HCT116 (cell line): ENCODE measurements at places on chromosomes 16 and 17. TPM values are rescaled to one million over a fixed set of nuclear protein-coding genes. Genes with fewer than 3 reads are reported as not detected.
A peak's percentile ranks its signal among the peaks of the same experiment; 100 is the strongest.

CTNS gene
- 7.9 TPM for total RNA-seq

CDH8 gene
- total RNA-seq = 2.5 TPM

DNA sequence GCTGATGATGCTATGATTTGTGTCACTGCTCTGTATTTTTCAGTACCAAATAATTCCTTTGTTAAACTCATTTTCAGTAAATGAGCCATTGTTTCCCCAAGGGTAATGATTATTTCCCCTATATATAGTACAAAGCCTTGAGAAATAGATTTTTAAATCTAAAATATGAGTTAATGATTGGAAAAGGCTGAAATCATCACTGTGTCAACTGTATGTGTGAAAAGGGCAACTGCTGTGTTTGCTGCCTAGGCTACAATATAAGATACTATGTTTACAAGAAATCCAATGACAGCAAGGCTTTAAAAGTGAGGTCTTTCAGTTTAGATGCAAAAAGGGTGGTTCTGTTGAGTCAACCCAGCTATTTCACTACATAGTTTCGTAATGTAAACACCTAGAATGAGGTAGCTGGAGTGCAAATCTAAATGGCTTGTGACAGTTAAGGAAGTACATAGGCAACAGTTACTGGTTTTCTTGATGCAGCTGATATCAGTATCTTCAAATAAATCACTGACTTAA lies 15.3 kb downstream of the NLK start:
- H3K27ac ChIP-seq = no peak overlapping the region

DNA sequence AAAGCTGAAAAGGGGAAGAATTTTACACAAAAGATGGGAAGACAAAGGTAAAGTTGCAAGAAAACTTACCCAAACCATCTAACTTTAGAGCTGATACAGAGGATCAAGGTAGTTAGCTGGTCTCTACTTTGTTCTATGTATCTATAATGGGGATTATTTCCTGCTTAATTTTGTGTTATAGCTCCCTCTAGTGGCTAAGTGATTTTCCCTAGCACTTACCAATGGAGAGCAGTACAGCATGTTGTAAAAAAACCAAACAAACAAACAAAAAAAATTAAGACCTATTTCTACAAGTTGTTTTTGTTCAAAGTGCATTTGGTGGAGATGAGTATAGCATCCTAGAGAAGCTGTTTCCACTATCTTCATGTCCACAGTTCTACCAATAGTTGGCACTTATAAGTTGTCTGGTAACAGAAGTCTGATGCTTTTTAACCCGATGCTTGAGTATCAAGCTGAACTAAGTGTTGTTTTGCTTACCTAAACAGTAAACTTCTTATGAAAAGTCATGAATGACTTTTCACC lies 7.5 kb downstream of the SRSF1 start:
- H3K27ac ChIP-seq = no peak overlapping the region; the same call in 1 of the 2 replicates
- peak; percentile 80 for DNase-seq
- H3K4me3 ChIP-seq = no peak overlapping the region
- H3K4me1 ChIP-seq = peaks cover 57% of the 10 kb centered on the region
- H3K27me3 ChIP-seq = no peaks in the 10 kb centered on the region

DNA sequence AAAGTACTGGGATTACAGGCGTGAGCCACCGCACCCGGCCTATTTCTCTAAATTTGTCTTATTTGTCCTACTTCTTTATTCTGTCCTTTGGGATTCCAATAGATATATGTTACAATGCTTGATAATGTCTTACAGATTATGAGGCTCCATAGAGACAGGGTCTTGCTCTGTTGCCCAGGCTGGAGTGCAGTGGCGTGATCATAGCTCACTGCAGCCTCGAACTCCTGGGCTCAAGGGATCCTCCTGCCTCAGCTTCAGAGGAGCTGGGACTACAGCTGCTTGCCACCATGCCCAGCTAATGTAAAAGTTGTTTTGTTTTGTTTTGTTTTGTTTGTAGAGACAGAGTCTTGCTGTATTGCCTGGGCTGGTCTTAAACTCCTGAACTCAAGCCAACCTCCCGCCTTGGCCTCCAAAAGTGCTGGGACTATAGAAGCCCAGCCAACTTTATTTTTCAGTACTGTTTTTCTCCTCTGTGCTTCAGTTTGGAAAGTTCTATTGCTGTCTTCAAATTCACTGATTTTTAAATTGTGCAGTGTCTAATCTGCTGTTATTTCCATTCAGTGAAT lies 10.3 kb downstream of the ANKRD13B start:
- no peak overlapping the region for H3K4me3 ChIP-seq
- DNase-seq = no peak
- no peaks in the 10 kb centered on the region for H3K36me3 ChIP-seq
- H3K27me3 ChIP-seq = no peaks in the 10 kb centered on the region
- no peak overlapping the region for H3K27ac ChIP-seq

- no peak overlapping the region for H3K27ac ChIP-seq
- H3K4me1 ChIP-seq = no peaks in the 10 kb centered on the region; the same call in 1 of the 2 replicates
- peaks cover 8% of the 10 kb centered on the region; the same call in 1 of the 2 replicates for H3K36me3 ChIP-seq
- no peaks in the 10 kb centered on the region for H3K27me3 ChIP-seq
- H3K4me3 ChIP-seq = no peak overlapping the region
- no peak for DNase-seq
Measured at GRCh38 chr17:74795327-74796020, 19.3 kb upstream of the NAT9 start.

GRCh38 chr17:51595826-51596398 lies 335.6 kb downstream of the UTP18 start:
- H3K4me3 ChIP-seq = no peak overlapping the region
- no peaks in the 10 kb centered on the region for H3K36me3 ChIP-seq
- H3K27ac ChIP-seq = no peak overlapping the region
- no peaks in the 10 kb centered on the region for H3K4me1 ChIP-seq

- H3K4me3 ChIP-seq = no peak overlapping the region
- peaks cover 3% of the 10 kb centered on the region; the same call in 1 of the 2 replicates for H3K4me1 ChIP-seq
- no peak for DNase-seq
Measured at GRCh38 chr17:57135026-57135788, 50.2 kb downstream of the AKAP1 start.

GRCh38 chr17:40020146-40020545 lies 4.9 kb downstream of the CSF3 start:
- peaks cover 6% of the 10 kb centered on the region for H3K36me3 ChIP-seq
- H3K4me1 ChIP-seq = peaks cover 11% of the 10 kb centered on the region; the same call in 1 of the 2 replicates
- H3K4me3 ChIP-seq = no peak overlapping the region
- no peaks in the 10 kb centered on the region for H3K27me3 ChIP-seq

OTOP3 gene
- total RNA-seq = not detected

DNA sequence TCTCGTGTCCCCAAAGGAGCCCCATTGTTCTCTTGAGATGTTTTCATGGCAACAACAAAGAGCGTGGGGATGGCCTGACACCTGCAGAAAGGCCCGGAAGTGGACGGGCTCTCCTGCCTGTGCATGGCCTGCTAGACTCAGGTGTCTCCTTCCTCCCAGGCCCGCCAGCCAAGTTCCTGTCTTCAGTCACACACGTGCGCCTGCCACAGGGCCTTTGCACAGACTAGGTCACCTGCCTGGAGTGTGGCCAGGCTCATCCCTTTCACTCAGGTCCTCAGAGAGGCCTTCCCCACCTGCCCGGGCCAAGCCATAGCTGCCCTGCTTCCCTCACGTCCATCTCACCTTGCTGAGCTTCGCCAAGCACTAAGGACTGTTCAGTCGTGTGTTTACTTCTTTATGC lies 300.9 kb downstream of the FOXL1 start:
- H3K4me3 ChIP-seq = no peak overlapping the region
- DNase-seq = no peak
- peaks cover 41% of the 10 kb centered on the region for H3K27me3 ChIP-seq
- H3K27ac ChIP-seq = no peak overlapping the region
- no peaks in the 10 kb centered on the region for H3K36me3 ChIP-seq
- no peaks in the 10 kb centered on the region for H3K4me1 ChIP-seq

- no peak overlapping the region for H3K4me3 ChIP-seq
- H3K36me3 ChIP-seq = no peaks in the 10 kb centered on the region
- peaks cover 14% of the 10 kb centered on the region for H3K4me1 ChIP-seq
- H3K27ac ChIP-seq = no peak overlapping the region
- no peak for DNase-seq
Measured at GRCh38 chr17:64006361-64007088, 8.4 kb downstream of the PRR29 start.

- H3K4me3 ChIP-seq = no peak overlapping the region
- no peak overlapping the region for H3K27ac ChIP-seq
- no peaks in the 10 kb centered on the region for H3K27me3 ChIP-seq
- no peaks in the 10 kb centered on the region for H3K36me3 ChIP-seq
- no peak for DNase-seq
Measured at GRCh38 chr16:27427538-27427937, 25.6 kb downstream of the IL21R start.

ICAM2 gene
- total RNA-seq = 0.61 TPM

CA4 gene
- total RNA-seq = 0.20 TPM

- no peaks in the 10 kb centered on the region for H3K36me3 ChIP-seq
- H3K27me3 ChIP-seq = no peaks in the 10 kb centered on the region
- no peak overlapping the region for H3K27ac ChIP-seq
- no peak overlapping the region for H3K4me3 ChIP-seq
Measured at GRCh38 chr16:55555436-55555835, 11.0 kb upstream of the CAPNS2 start.

PRSS21 gene
- total RNA-seq = 0.39 TPM

- no peaks in the 10 kb centered on the region for H3K27me3 ChIP-seq
- peak overlapping the region; percentile 34; the same call in 1 of the 2 replicates for H3K27ac ChIP-seq
- DNase-seq = no peak
- H3K4me1 ChIP-seq = peaks cover 100% of the 10 kb centered on the region
- no peak overlapping the region for H3K4me3 ChIP-seq
- H3K36me3 ChIP-seq = peaks cover 26% of the 10 kb centered on the region
Measured at GRCh38 chr17:75703591-75703990, 17.7 kb upstream of the ITGB4 start.

- H3K4me3 ChIP-seq = no peak overlapping the region
- H3K27ac ChIP-seq = no peak overlapping the region
- H3K27me3 ChIP-seq = no peaks in the 10 kb centered on the region
- DNase-seq = no peak
- H3K4me1 ChIP-seq = peaks cover 34% of the 10 kb centered on the region
- peaks cover 19% of the 10 kb centered on the region for H3K36me3 ChIP-seq
Measured at GRCh38 chr17:78200451-78200850, 13.3 kb downstream of the AFMID start.

SLC16A11 gene
- total RNA-seq = not detected

DNA sequence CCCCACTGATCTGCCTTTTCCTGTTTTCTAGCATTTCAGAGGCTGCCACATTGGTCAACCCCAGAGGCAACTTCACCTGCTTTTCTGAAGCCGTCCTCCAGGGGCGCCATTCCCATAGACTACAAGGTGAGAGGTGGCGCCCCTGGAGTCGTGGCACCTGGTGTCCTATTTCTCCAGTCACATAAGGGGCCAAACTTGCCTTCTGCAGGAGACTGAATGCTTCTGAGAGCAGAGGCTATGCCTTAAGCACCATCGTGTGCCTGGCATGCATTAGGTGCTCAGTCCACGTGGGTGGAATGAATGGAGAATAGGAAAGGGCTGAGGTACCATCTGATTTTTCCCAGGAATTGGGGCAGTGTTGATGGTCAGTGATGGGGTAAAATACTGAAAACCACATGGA lies 164.8 kb downstream of the HAPSTR1 start:
- H3K27ac ChIP-seq = no peak overlapping the region
- no peaks in the 10 kb centered on the region for H3K4me1 ChIP-seq
- peaks cover 9% of the 10 kb centered on the region for H3K27me3 ChIP-seq
- peak; percentile 36 for DNase-seq
- no peaks in the 10 kb centered on the region for H3K36me3 ChIP-seq
- no peak overlapping the region for H3K4me3 ChIP-seq

MMP28 gene
- 2.6 TPM for total RNA-seq

GRCh38 chr17:34874478-34874877 lies 86.8 kb downstream of the CCT6B start:
- H3K27me3 ChIP-seq = peaks cover 60% of the 10 kb centered on the region
- H3K4me3 ChIP-seq = no peak overlapping the region
- no peak for DNase-seq
- no peaks in the 10 kb centered on the region for H3K36me3 ChIP-seq

GRCh38 chr16:50096791-50097190 lies 31.0 kb downstream of the HEATR3 start:
- no peak overlapping the region for H3K4me3 ChIP-seq
- H3K36me3 ChIP-seq = 0 out of 2 replicates have a peak, but pooled peaks cover 3% of the 10 kb centered on the region
- no peaks in the 10 kb centered on the region for H3K27me3 ChIP-seq
- no peak overlapping the region for H3K27ac ChIP-seq
- H3K4me1 ChIP-seq = no peaks in the 10 kb centered on the region
- DNase-seq = no peak

GRCh38 chr16:16985707-16986106 lies 485.1 kb downstream of the XYLT1 start:
- no peaks in the 10 kb centered on the region for H3K36me3 ChIP-seq
- no peaks in the 10 kb centered on the region for H3K27me3 ChIP-seq
- no peak overlapping the region for H3K27ac ChIP-seq
- no peak for DNase-seq
- no peaks in the 10 kb centered on the region for H3K4me1 ChIP-seq

ABCA6 gene
- total RNA-seq = 0.44 TPM

- H3K4me1 ChIP-seq = no peaks in the 10 kb centered on the region
- no peak overlapping the region for H3K27ac ChIP-seq
- DNase-seq = no peak
- no peaks in the 10 kb centered on the region for H3K27me3 ChIP-seq
Measured at GRCh38 chr16:60107871-60108270, 1373.8 kb upstream of the GOT2 start.

DNA sequence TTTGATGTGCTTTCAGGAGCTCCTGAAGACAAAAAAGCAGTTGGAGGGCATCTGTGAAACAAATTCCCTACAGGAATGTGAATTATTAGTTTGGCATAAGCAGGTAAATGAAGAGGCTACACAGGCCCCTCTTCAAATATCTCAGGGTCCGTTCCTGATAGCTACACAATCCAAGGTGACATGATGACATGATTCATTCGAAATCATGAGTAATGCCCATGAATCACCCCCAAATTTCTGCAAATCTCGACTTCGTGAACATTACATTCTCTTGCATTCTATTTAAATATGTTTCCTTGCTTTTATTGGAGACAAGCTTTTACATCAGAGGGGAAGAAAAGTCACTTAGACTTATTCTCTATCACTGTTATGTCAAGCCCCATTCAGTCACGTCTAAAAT lies 22.3 kb downstream of the GAN start:
- H3K36me3 ChIP-seq = no peaks in the 10 kb centered on the region
- no peaks in the 10 kb centered on the region for H3K27me3 ChIP-seq
- no peak overlapping the region for H3K27ac ChIP-seq
- H3K4me3 ChIP-seq = no peak overlapping the region
- H3K4me1 ChIP-seq = no peaks in the 10 kb centered on the region

LYRM1 gene
- total RNA-seq = 26.7 TPM

GRCh38 chr16:30377050-30377811 lies 2.6 kb downstream of the MYL11 start:
- H3K27ac ChIP-seq = peak overlapping the region; percentile 97
- peak overlapping the region; percentile 64 for H3K4me3 ChIP-seq
- H3K4me1 ChIP-seq = peaks cover 33% of the 10 kb centered on the region
- no peak for DNase-seq

TBC1D3D gene
- 4.4 TPM for total RNA-seq

- no peak overlapping the region for H3K4me3 ChIP-seq
- no peak for DNase-seq
- H3K4me1 ChIP-seq = no peaks in the 10 kb centered on the region
- H3K36me3 ChIP-seq = no peaks in the 10 kb centered on the region
- H3K27ac ChIP-seq = no peak overlapping the region
Measured at GRCh38 chr17:62100055-62100454, 35.0 kb upstream of the MED13 start.

- no peaks in the 10 kb centered on the region for H3K27me3 ChIP-seq
- DNase-seq = no peak
- H3K36me3 ChIP-seq = no peaks in the 10 kb centered on the region
- no peak overlapping the region for H3K4me3 ChIP-seq
- no peak overlapping the region for H3K27ac ChIP-seq
Measured at GRCh38 chr17:31562376-31562840, 170.9 kb downstream of the RAB11FIP4 start.
